DMS79 (cell line): ENCODE measurements at places on chromosomes 11 and 22.

DNA sequence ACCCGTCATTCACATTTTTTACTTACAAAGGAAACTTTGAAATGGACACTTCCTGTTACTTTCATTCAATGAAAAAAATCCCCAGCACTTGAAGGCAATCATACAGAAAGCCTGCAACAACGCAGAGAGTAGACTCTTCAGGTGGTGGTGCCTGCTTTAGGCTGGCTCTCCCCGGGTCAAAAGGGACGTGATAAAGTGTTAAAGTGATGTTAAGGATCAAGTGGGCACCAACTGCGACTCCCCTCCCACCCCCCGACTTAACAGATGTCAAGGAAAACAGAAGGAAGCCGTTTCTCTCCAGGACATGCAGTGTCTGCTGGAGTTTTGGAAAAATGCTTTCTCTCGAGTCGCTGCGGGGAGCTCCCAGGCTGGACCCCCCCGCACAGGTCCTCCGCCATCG lies 414 bp upstream of the PNPLA3 start:
- peak; percentile 10 for DNase-seq

DNA sequence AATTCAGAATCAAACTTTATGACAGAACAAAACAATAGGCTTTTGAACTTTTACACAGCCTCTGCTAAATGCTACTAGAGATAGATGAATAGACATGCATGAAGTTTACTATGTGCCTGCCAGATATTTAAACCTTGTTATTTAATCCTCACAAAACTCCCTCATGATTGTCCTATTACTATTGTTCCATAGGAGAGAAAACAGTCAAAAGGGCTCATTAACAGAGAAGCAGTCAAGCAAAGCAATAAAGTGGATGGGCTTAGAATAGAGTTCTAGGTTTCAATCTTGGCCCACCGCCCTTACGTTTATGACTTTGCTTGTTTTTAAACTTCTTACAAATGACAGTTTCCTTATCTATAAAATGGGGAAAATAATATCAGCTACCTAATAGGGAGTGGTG lies 12.9 kb downstream of the CWC15 start:
- DNase-seq: no peak

- DNase-seq: no peak
These were observed 46.1 kb upstream of the OR4B1 start for GRCh38 chr11:48170241-48171233.

DNA sequence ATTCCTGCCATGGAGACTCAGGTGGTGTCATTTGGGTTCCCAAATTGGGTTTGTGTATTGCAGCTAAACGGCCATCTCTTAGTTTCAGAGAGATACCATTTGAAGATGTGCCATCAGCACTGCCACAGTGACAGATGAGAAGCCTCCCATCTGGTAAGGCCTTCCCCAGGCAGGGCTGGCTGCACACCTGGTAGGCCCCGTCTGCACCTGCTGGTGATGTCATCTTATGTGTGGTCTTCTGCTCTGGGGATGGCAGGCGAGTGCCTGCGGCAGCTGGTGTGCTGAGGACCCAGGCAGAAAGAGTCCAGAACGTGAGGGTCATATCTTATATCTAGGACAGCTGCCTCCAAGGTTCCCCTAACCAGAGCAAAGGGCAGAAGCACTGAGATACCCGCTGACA lies 100.6 kb downstream of the CSNK2A3 start:
- DNase-seq: no peak

DNA sequence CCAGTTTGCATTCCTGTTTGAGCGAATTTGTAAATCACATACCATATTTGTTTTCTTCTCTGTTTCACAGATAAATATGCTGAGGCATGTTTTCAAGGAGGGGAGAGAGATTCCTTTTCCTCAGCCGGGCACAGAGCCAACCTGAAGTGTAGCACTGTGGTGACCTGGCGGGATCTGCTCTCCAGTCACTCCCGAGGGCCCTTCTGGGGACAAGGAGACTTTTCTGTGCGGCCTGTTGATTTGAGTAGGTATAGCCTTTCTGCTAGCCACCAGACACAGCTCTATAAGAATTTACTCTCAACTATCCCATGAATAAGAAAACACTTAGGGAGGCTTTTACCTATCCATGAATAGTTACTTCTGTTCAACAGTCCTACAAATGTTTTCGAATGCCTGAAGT lies 63.5 kb upstream of the FDX1 start:
- peak; percentile 90 for DNase-seq

- no peak for DNase-seq
These were observed 24.2 kb downstream of the KRTAP5-5 start for GRCh38 chr11:1653541-1654387.

DNA sequence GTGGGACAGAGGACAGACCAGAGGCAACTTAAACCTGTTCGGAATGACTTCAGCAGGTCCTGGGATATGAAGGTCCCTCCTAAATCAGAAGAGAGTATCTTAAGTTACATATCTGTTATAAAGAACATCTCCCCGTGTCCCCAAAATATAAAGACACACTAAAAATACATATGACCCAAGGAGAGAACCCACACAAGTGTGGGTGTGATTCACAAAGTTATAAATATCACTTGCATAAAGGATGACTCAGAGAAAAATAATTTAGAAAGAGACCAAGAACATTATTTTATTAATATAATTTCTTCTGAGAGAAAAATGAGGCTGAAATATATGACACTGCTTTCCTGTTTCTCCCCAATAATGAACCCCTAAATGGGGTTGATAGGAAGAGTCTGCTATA lies 14.2 kb downstream of the OR5B21 start:
- DNase-seq: no peak

DNA sequence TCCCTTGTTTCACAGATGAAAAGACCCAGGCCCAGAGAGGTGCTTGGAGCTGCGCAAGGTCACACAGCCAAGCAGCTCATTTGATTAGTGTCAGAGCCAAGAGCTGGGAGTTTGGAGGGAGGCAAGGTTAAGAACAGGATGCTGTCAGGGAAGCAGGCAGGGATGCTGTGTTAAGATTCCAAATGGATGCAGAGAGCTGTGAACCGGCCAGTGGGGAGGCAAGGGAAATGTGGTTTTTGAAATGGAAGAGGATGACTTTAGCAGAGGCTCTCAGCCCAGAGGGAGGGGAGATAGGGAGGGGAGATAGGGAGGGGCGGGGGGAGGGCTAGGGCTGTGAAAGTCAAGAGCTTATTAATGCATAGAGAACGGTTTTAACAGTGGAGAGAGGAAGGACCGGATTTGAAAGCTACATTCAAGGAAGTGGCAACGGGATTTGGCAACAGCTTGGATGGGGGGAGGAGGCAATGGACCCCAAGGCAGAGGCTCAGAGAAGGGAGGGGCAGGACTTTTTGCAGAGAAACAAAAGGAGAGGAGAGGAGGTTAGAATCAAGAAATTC lies 13.0 kb downstream of the RTN4RL2 start:
- no peak for DNase-seq

- DNase-seq: no peak
These were observed 5.1 kb downstream of the LRFN4 start for GRCh38 chr11:66861774-66862558.

- DNase-seq: no peak
These were observed 13.8 kb upstream of the SPDYC start for GRCh38 chr11:65156256-65156655.

DNA sequence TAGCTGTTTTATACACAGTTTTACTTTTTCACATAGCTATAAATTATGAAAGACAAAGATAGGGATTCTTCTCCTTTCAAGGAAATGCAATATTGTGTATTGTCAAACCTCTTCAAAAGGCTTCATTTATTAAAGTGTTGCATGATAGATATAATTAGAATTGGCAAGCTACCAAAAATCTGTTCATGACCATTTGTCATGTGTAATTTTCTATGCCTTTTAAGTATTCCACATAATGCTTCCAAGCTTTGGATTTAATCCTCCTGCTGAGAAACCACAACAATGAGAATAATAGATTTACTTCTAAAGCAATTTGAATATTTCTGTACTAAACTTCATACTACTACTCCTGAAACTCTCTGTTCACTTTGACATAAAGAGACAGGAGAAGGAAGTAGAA lies 403.2 kb upstream of the CCDC179 start:
- DNase-seq: no peak

DNA sequence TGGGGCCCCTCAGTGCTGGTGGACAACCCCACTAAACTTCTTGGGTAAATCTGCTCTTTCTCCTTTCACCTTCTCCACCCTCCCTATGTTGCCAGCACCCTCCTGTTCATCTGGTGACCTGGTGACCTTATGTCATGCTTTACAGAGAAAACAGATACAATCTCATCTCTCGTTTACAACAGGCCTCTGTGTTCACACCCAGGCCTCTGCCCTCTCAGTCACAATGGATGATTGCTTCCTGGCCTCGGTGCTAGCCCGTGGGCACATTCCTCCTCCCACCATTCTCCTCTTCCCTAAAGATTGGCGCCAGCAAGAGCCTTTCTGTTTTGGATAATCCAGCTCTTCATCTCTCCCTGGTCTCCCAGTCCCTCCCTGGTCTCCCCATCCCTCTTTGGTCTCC lies 12.3 kb upstream of the PNPLA3 start:
- DNase-seq: no peak

DNA sequence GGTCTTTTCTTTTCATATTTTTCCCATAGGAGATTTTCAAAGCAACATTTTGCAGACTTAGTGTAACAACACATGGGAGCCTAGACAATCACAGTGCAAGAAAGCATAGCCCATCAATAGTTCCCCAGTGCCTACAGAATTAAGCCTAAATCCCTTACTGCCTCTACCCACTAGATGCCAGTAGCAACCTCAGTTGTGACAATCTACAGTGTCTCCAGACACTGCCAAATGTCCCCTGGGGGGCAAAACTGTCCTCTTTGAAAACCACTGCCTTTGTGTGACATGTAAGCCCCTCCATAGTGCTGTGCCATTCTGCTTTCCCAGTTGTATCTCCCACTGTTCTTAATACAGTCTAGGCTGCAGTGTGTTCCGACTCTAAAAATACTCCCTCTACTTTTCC lies 1329.0 kb downstream of the LRRC4C start:
- DNase-seq: no peak

DNA sequence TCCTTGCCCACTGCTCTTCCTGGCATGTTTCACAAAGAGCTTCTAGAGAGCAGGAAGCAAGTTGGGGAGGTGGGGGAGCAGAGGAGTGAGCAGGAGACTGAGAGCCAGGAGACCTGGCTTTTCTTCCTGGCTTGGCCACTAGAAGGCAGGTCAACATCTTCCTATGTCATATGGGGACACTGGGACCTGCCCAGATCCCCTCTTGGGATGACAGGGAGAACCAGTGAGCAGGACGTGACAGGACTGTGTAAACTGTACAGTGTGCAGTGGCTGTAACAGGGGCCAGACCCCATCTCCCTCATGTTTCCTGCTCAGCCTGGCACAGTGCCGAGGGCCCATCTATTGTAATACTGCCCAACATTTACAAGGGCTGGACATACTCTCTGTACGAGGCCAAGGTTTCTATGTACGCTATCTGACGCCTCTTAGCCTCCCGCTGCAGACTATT lies 29.4 kb downstream of the GDPD5 start:
- no peak for DNase-seq

DNA sequence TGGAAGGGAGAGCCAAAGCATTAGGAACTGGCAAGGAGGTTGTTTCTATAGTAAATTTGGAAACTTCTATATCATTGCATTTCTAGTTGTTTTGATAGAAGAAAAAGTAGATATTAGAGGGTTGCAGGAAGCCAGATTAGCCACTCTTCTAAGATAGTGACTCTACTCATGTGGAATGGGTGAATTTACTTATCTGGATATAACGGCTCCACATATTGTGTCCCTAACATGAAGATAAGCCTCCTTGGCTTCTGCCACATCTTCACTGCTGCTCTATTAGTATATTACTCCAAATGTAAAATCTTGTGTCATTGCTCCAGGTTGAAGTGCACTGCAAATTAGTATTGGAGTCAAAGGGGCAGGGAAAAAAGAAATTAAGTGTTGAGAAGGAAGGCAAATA lies 283.3 kb downstream of the CASP12 start:
- no peak for DNase-seq

GRCh38 chr11:121426476-121427399 lies 25.4 kb upstream of the SORL1 start:
- DNase-seq: no peak

GRCh38 chr11:57323167-57323854 lies 1.4 kb downstream of the TNKS1BP1 start:
- DNase-seq: no peak

GRCh38 chr11:132047167-132047566 lies 676.8 kb downstream of the NTM start:
- no peak for DNase-seq

GRCh38 chr22:26398741-26399153 lies 30.3 kb upstream of the ASPHD2 start:
- DNase-seq: no peak

DNA sequence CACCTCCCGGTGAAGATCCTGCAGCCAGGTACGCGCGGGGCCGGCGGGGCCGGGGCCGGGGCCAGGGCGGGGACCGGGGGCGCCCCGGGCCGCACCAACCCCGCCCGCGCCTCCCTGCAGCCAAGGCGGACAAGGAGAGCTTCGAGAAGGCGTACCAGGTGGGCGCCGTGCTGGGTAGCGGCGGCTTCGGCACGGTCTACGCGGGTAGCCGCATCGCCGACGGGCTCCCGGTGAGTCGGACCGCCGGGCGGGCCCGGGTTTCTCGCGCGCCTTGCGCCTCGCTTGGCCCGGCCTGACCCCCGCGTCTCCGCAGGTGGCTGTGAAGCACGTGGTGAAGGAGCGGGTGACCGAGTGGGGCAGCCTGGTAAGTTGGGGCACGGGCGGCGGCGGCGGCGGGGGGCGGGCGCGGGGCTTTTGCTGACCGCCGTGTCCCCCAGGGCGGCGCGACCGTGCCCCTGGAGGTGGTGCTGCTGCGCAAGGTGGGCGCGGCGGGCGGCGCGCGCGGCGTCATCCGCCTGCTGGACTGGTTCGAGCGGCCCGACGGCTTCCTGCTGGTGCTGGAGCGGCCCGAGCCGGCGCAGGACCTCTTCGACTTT lies 531 bp downstream of the PIM3 start:
- no peak for DNase-seq

GRCh38 chr11:66875378-66875777 lies 18.5 kb downstream of the LRFN4 start:
- DNase-seq: no peak

- no peak for DNase-seq
These were observed 48.9 kb upstream of the MYEOV start for GRCh38 chr11:69245041-69245440.

DNA sequence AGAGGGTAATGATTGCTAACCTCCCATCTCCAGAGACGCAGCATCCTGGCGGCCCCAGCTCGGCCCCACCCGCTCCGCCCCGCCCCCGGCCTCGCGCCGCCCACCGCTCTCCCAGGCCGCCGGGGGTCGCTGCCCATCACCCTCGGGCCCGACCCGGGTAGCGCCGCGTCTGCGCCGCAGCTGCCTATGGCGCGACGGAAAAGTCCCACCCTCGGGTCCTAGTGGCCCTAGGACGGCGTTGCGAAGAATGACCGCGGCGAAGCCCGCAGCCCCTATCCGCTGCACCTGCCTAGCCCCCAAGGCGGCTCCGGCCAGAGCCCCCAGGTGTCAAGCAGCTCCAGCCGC lies 457 bp downstream of the CPSF7 start:
- DNase-seq: peak; percentile 34

DNA sequence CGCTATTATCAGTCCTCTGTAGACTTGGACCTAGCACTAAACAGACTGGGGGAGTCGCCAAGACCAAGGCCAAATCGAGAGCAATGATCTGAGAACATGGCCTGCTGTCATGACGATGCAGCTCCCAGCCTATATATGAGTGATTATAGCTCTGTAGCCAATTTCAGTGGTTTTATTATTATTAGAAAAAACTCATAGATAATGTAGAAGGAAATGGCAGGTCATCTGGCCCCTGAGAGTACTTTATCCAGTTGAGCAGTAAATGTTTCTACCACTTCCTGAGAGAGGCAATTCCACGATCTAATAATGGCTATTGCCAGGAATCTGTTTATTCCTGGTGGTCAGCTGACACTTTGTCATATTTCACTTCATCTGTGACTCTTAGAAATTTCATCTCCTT lies 666.7 kb downstream of the OPCML start:
- no peak for DNase-seq

- DNase-seq: no peak
These were observed 62.2 kb upstream of the TENM4 start for GRCh38 chr11:79503028-79503427.
